ENCODE measurements at places on chromosomes 2 and 18.

DNA sequence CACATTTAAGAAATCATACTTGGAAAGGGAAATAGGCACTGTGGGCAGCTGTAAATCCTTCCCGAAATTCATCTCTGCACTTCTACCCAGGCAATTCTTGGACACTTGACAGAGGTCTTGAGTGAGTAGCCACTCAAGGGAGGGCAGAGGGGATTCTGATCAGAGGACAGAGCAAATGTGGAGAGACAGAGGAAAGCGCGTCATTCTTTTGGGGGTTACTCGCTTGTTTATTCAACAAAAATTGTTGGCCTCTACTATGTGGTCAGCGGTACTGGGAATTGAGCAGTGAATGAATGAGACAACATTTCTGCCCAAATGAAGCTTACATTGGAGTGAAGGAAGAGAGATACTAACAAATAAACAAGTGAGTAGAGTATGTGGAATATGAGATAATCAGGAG lies 41.4 kb upstream of the YES1 start:
- DNase-seq = no peak

DNA sequence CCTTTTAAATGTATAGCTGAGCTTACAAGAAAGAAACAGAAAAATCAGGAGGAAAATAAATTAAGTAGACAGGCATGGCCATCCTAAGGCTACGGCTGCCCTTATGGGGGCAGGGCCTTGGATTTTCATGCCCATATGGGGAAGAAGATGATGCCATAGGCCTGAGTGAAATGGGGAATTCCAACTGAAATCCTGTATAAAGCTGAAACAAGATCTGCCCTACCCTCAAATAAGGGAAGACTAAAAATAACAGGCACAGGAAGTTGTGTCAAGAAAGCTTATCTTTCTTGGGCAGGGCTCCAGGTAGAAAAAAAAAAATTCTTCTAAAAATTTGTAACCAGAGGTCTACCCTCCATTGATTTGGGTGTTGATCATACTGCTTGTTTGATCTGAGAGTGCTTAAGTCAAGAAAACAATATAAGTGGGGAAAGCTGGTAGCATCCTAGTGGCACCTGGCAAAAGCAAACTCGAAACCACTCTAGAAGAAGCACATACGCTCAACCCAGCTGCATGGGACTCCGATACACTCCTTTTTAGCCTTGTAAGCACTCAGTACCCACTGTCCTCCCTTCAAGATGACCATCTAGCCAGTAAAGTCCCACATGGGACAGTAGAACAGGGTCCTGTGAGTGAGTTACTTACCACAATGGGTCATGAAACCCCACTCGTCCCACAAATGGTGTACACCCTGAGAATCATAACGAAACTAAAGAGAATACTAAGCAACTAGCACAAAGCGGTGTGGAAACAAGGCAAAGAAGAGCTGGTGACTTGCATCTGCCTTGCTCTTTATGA lies 22.3 kb downstream of the DNAH7 start:
- DNase-seq = no peak

GRCh38 chr2:65388051-65388531 lies 44.3 kb downstream of the SPRED2 start:
- no peak for DNase-seq

GRCh38 chr2:9252002-9252357 lies 45.4 kb downstream of the ASAP2 start:
- no peak for DNase-seq

DNA sequence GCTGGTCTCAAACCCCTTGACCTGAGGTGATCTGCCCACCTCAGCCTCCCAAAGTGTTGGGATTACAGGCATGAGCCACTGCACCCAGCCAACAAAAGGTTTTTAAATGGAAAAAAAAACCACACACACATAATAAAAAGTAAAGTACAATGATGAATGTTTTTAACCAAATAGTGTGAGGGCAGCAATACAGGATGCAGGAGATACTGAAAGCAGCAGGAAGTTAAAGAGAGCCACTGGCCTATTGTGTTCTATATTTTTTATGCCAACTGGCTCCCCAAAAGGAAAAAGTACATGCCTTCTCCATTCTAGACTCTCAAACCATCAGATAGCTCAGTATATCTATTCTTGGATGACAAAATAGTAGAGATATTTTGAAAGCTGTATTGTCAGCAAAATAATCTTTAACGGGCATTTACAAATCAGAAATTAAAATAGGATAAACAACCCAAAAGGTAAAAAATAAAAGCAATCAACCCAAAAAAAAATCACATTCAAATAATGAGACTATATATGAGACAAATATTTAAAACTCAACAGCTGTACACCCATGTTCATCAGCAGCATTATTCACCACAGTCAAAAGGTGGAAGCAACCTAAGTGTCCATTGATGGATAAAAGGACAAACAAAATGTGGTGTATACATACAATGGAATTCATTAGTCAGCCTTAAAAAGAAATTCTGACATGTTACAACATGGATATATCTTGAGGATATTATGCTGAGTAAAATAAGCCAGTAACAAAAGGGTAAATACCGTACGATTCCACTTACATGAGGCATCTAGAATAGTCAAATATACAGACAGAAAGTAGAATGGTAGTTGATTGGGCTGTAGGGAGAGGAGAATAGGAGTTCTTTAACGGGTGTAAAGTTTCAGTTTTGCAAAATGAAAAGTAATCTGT lies 26.2 kb downstream of the GPATCH11 start:
- DNase-seq = no peak

GRCh38 chr2:148979919-148980277 lies 58.6 kb upstream of the LYPD6B start:
- DNase-seq = no peak

GRCh38 chr2:152490686-152491455 lies 155.9 kb downstream of the FMNL2 start:
- DNase-seq = no peak

DNA sequence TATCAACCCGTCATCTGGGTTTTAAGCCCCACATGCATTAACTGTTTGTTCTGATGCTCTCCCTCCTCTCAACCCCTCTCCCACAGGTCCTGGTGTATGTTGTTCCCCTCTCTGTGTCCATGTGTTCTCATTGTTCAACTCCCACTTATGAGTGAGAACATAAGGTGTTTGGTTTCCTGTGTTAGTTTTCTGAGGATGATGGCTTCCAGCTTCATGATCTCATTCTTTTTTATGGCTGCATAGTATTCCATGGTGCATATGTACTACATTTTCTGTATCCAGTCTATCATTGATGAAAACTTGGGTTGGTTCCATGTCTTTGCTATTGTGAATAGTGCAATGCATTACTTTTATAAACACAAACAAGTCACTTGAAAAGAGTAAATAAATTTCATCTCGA lies 7.0 kb upstream of the INPP1 start:
- no peak for DNase-seq

GRCh38 chr2:2639251-2640139 lies 308.4 kb upstream of the MYT1L start:
- DNase-seq = no peak

DNA sequence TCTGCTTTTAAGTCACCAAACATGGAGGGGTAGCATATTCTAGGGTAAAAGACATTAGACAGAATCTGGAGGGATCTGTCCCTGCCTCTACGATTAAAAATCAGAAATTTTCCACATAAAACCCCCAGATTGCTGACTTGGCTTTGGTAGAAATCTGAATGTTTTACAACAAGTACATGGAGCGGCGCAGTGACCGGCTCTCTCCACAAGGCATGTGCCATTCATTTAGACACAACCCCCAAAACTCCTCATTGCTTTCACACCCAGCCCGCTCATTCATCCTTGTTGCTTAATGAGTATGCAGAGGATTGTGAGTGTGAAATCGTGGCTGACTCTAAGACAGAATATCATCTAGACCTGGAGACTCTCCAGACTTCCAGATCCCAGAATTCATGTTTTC lies 140.6 kb downstream of the CNTNAP5 start:
- DNase-seq = no peak

GRCh38 chr2:151861174-151861573 lies 33.0 kb upstream of the ARL5A start:
- DNase-seq = no peak

DNA sequence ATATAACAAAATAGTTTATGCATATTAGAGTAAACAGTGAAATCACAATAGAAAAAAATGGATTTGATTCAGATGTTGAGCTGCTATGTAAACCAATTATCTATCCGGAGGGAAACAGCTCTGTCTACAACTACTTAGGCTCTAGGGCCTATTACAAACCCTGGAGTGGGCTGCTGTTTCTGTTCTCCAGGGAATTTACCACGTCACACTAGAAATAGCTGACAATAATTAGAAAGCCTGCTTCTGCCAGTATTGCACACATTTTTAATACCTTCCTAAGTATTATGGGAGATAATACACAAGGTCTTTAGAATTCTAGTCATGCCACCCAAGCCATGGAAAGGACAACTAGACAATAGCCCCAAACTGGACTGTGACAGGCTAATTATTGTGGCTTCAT lies 411.1 kb downstream of the FIGN start:
- no peak for DNase-seq

DNA sequence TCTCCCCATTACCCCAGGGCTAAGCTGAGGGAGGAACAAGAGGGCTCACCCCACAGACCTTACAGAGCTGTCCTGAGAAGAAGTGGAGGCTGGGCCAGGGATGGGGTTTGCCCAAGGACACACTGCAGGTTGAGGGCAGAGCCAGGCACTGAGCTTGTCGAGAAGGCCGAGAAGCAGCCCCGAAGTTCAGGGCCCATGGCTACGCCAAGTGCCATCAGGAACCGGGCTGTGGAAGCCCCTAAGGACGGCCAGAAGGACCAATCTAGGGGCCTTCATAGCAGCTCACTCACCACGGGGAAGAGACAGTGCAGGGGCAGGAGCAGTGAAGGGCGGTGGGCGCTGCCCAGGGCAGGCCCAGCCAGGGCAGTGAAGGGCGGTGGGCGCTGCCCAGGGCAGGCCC lies 18.6 kb upstream of the AGXT start:
- DNase-seq = no peak

DNA sequence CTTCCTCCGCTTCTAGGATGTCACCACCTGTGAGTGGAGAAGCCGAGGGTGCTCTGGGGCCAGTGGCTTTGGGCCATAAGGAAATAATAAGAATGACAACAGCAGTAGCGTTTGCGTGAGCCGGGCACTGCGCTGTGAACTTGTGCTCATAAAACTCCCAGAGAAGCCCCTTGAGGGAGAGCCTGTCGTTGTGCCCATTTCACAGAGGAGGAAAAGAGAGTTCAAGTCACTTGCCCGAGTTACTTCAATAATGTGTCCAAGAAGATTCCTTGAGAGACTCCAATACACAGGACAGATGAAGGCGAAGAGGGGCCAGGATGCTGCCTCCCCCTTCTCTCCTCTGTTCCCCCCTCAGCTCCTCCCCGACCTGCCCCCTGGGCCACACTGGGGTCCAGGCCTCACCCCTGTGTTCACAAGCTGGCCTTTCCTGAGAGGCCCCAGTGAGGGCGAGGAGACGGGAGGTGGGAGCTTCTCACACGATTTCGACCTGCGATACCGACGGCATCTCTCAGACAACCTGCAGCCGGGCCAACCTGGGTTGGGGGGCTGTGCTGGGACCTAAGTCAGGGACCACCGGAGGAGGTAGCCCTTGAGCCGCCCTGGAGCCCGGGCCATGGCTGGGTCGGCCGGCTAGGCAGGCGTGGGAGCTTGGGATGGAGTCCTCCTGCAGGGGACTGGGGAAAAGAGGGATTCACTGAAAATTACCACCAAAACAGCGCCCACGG lies 53.5 kb upstream of the UBE2F start:
- DNase-seq = no peak

GRCh38 chr2:186639939-186640338 lies 50.1 kb downstream of the ITGAV start:
- no peak for DNase-seq

DNA sequence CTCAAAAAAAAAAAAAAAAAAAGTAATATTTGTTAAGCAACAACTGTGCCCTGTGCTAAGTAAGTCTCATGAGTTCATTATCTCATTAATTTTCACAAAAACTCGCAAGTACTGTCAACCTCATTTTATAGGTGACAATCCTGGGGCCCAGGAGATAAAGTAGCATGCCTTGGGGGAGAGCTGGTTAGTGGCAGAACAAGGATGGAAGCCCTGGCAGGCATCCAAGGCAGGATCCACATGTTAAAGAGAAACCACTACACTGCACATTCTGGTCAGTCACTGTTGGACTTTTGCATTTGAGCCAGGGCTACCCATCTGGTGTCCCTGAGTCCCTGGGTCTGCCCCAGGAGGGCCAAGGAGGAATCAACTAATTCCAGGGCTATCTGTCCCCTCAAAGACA lies 54.6 kb downstream of the ZFP36L2 start:
- no peak for DNase-seq

DNA sequence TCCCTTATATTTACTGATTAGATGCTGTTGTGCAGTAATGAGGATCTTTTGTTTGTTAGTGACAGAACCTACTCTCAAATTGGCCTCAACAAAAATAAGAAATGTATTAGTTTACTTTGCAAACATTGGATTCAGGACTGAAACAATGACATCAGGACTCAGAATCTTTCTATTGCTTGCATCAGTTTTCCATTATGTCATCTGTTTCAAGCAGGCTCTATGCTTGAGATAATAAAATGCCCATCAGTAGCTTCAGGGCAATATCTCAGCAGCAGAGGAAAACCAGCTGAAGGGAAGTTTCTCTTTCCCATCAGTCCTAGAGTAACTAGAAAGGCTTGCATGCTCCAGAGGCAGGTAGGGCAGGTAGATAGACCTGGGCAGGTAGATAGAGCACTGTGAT lies 375.5 kb upstream of the SLC8A1 start:
- DNase-seq = no peak

- DNase-seq = no peak
These were observed 244.9 kb upstream of the PXDN start for GRCh38 chr2:1989216-1989615.

GRCh38 chr18:60176259-60176658 lies 196.3 kb downstream of the MC4R start:
- DNase-seq = no peak

GRCh38 chr2:147468349-147468748 lies 376.5 kb upstream of the ACVR2A start:
- no peak for DNase-seq

DNA sequence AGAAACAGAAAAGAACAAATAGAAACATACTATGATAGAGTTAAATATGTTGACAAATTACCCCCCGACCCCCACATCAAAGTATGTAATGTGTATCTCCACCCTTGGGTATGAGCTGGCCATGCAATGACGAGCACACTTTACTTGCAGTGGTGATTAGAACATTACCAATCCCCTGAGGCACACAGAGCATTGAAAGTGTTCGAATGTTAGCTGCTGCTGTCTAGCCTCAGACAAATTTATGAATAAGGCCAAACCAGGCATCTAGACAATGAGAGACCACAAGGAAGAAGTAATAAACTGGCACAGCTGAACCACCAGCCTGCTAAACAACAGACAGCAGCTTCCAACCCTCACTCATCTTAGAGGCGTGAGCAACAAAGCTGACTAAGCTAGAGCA lies 380.5 kb downstream of the DSEL start:
- DNase-seq = no peak

DNA sequence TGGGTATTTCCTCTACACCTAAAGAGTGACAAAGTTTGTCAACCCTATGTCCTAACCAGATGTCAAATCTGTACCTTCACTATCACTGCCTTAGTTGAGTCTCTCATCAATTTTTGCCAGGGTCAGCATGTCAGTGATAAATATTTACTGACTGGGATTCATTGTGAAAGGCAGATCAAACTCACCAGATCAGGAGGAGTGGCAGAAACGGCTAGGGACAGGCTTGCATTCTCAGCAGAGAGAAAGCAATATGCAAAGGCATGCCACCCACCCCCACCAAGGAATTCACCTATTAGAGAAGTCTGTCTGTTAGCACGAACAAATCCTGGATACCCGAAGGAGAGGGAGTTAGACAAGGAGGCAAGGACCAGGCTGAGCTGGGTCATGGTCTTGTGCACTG lies 62.6 kb downstream of the PTPN2 start:
- DNase-seq = no peak

Measured in activated CD4-positive, alpha-beta T cell treated with anti-CD3 and anti-CD28 coated beads for 4 hours (primary cell).